Epithelial cell of umbilical artery (primary cell): ENCODE measurements at places on chromosomes 3 and 15. TPM values are rescaled to one million over a fixed set of nuclear protein-coding genes. Genes with fewer than 3 reads are reported as not detected.

The ITPKA gene
- total RNA-seq: 0.46 and 0.65 TPM in 2 replicates

The NOX5 gene
- total RNA-seq: not detected in 2 replicates

The SH3GL3 gene
- total RNA-seq: not detected in 2 replicates

The GOLGA8S gene
- under 0.01 and 0.15 TPM in 2 replicates for total RNA-seq

The CACNA2D2 gene
- not detected in 2 replicates for total RNA-seq

The PLCH1 gene
- total RNA-seq: under 0.01 TPM in 2 replicates

The TNK2 gene
- total RNA-seq: 7.6 and 8.1 TPM in 2 replicates
